Heart left ventricle (tissue), 16 donors: ENCODE measurements at places on chromosomes 16 and 17.
A peak's percentile ranks its signal among the peaks of the same experiment; 100 is the strongest.

DNA sequence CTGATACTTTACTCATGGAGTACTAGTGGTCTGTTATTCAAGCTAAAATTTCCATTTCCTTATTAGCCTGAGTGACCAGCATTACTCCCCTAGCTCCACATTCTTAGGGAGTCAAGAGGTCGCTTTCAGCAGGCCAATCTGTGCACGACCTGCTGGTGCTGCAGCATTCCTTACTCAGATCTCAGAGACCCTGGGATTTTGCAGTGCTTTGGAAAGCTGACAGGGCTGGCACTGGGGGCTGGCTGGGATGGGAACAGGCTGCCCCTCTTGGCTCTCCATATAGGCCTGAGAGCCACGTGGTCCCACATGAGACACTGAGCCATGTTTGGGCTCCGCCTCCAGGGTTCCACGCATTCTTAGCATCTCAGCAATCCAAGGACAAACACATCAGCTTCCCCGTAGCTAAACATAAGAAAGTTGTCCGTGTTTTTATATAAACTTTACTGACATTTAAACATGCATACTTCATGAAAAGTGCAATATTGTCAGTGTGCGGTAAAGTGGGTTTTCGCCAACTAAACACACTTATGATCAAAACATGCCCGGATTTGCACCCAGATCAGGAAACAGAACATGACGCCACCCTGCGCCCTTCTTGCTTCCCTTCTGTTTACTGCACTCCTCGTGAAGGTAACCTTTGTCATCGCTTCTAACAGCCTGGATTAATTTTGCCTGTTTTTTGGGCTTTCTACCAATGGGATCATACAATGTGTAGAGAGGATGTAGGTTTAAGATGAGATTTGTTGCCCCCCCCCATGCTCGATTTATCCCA is 254.5 kb upstream of the CACNG5 start:
- peak; percentile 36 for DNase-seq

DNA sequence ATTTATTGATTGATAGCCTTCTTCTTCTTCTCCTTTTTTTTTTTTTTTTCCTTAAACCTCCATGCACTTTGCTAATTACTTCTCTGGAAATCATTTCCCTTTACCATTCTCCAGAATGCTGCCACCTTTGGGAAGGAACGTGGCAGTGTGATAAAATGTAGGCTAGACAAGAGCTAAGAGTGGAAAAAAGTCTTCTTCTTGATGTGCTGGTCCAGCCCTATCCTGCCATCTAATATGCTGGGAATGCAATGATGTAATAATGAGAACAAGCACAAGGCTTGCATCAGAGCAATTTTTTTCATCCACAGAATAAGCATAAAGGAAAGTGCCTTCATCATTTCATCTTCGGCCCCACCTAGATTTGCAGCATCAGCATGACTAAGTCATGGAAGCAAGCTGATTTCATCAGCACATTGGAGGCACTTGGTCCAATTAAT is 128.7 kb upstream of the ZFHX3 start:
- no peak for DNase-seq

DNA sequence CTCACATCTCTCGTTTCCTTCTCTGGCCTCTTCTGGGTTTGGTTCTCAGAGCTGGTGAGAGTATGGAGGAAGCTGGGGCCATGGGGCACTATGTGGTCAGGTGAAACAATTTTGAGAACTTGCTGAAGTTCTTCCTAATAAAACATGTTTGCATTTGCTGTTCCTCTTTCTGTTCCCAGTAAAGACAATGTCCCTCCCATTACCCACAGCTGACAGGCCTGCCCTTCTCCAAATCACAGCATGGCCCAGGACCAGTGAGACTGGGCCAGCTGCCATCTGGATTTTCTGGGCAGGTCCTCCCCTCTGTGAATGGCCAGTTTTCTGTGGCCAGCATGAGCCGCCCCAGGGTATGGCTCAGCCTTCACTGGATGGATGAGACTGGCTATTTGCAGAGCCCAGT is at the start of gene CD300H:
Gene CD300H (minus strand): TSS at position 113 of the 400 bp plus-strand sequence.
- no peak for DNase-seq

DNA sequence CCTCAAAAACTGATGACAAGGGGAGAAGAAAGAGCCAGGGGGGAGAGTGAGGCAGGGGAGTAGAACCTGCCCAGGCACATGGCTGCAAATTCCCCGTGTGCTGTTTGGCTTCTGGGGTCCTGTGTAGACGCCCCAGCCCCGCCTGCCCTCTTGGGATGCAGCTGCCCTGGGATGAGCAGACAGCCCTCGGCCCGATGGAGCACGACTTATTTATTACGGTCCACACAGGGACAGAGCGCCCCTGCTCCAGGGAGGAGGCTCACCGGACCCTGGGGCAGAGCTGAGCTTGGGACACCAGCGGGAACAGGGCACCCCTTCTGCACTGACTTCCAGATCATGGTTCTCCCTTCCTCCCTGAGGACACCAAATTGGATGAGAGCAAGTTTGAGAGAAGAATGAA is 9.1 kb downstream of the LDHD start:
- DNase-seq, result no peak

GRCh38 chr16:337975-338575 is 14.4 kb downstream of the AXIN1 start:
- DNase-seq, result no peak

- no peak for DNase-seq
Observed at GRCh38 chr17:60423865-60424264, 1.6 kb downstream of the CHCT1 start.

DNA sequence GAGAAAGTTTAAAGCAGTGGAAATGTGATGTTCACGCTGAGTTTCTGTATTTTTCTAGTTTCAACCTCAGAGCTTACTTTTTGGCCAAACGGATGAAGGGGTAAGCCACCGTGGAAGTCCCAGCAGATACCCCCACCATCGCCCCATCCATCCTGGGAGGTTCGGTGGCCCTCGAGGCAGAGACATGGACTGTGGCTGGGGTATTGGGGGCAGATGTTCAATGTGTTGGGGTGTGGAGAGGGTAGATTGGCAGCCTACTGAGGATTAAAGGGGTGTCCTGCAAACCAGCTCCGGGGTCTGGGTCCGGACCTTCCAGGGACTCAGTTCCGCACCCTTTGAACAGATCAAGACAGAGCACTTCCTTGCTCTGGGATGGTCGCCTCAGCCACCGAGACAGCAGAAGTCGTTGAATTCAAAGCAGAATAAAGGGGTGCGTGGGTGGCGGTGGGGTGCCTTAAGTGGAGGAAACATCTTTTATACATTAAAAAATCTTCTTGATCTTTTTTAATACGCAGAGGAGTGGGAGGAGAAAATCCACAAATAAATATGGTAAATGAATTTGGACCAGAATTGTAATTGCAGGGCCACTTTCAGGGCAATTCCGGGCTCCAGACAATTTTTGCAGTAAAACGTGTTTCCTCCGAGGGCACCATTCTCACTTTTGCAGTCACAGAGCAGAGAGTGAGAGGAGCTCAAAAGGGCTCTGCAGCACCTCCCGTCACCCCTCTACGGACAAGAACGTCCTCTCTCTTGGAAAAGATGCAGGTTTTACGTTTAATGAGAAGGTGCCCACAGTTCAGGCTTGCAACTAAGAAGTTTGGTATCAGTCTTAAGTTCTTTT is 8.2 kb upstream of the CBX8 start:
- no peak for DNase-seq

DNA sequence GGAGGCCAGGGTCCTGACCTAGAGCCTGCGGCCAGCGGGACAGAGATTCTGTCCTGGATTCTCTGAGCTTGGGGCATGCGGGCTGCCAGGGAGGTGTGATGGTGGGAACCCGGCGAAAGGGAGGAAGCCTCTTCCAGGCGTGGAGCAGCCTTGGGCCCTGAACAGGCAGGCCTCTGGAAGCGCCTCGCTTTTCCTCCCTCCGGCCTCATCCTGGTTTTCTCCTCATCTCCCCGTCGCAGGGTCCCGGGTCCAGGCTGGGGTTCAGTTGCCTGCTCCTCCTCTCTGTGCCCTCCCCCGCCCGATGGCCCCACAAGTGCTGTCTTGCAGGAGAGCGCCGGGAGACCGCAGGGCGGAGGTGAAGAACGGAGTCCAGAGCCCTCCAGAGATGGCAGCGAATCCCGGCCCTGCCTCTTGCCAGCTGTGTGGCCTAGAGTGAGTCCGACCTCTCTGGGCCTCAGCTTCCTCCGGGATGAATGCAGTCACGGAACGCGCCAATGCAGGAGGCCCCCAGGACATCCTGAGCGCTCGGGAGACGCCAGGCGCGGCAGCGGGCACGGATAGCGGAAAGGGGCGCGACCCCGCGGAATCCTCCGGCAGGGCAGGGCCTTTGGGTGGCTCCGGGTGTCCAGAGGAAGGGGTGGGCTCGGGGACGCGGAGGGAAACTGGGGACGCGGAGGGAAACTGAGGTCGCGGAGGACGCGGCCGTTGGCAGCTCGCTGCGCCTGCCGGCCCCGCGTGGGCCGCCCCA is 553 bp upstream of the RAB11FIP4 start:
- no peak for DNase-seq

GRCh38 chr17:60090417-60090816 is 11.7 kb upstream of the HEATR6 start:
- DNase-seq, result no peak

- DNase-seq, result no peak
Observed at GRCh38 chr17:73703192-73703591, 58.9 kb upstream of the SDK2 start.
